ENCODE measurements at places on chromosomes 6 and 20. TPM values are rescaled to one million over a fixed set of nuclear protein-coding genes. Genes with fewer than 3 reads are reported as not detected.

DNA sequence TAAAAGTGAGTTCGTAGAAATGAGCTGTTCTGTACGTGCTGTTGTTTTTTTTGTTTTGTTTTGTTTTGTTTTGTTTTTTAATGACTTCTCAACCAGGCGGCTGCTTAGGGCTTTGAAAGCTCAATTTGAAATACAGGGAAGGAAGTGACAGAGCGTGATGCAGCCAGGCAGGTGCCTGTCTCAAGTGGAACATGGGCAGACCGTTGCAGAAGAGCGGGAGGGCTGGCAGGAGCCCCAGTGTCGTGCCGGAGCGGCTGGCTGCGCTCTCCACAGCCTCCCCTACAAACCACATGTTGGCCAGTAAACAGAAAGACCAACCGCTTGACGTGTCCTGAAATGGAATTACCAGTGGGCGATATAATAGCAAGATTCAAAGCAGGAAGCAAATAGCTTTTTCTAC is 164.9 kb upstream of the RREB1 start:
- no peak for DNase-seq

GRCh38 chr20:17155401-17155800 is 71.4 kb upstream of the PCSK2 start:
- DNase-seq, result no peak

- no peak for DNase-seq
Observed at GRCh38 chr6:29834564-29835436, 7.2 kb downstream of the HLA-G start.

- no peak for DNase-seq
Observed at GRCh38 chr20:24470746-24471582, 1.5 kb downstream of the SYNDIG1 start.

Gene NKAPL
- polyA plus RNA-seq, result 2.1 TPM

Gene HINT3
- 31.8 TPM for polyA plus RNA-seq

Gene KCNK15
- 0.11 TPM for polyA plus RNA-seq

Gene NCOA7
- 71.3 TPM for polyA plus RNA-seq

Gene ID4
- 159 TPM for polyA plus RNA-seq

Gene C6orf47
- polyA plus RNA-seq, result 21.9 TPM

Gene TNF
- not detected for polyA plus RNA-seq

Gene FLOT1
- polyA plus RNA-seq, result 148 TPM
